Iris pigment epithelial cell (primary cell): ENCODE measurements at places on chromosomes 4 and X.
A peak's percentile ranks its signal among the peaks of the same experiment; 100 is the strongest.

GRCh38 chr4:139676913-139677585 lies 11.4 kb downstream of the MGST2 start:
- DNase-seq: no peak

- peak; percentile 11 for DNase-seq
These were observed 170.3 kb downstream of the MOSPD2 start for GRCh38 chrX:15043538-15043937.

DNA sequence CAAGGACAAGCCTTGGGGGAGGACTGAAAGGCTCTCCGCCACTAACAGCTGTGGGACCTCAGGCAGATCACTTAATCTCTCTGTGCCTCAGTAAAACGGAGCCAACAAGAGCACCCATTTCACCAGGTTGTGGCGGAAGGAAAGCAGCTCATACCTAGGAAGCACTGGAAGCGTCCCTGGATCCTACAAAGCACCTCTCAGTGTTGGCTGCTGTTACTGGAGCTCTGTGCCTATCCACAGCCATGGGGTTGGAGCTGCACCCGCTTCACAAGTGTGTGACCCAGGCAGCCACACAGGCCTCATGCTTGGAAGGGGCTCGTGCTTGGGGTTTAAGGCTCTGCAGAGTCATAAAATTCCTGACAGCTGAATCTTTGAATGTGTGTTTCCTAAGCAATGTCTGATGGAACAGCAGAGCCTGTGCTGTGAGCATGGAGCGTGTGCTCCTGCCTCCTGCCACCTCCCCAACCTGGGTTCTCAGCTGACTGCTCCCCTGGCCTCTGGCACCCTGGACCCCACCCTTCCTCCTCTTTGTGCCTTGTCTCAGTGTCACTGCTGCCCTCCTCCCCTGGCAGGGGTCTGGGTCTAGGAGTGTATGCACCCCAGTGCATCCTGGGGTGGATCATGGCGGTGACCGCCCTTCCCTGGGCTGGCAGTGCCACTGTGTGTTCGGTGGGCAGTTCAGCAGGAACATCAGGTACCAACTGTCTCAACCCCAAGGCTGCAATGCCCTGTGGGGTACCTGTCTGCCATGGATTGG lies 14.4 kb upstream of the MAN2B2 start:
- peak; percentile 72 for DNase-seq

GRCh38 chr4:121199742-121200561 lies 35.8 kb upstream of the TNIP3 start:
- DNase-seq: no peak

DNA sequence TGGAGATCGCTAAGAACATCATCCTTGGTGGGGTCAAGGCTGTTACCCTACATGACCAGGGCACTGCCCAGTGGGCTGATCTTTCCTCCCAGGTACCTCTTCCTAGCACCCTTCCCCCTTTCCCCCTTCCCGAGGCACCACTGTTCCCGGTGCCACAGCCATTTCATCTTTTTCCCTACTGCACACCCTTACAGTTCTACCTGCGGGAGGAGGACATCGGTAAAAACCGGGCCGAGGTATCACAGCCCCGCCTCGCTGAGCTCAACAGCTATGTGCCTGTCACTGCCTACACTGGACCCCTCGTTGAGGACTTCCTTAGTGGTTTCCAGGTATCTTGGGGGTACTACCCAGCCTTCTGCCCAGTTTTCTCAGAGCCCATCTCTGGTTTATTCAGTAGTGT lies 5.7 kb downstream of the UBA1 start:
- DNase-seq: no peak

GRCh38 chr4:161907590-161907955 lies 256.2 kb downstream of the FSTL5 start:
- DNase-seq: no peak

DNA sequence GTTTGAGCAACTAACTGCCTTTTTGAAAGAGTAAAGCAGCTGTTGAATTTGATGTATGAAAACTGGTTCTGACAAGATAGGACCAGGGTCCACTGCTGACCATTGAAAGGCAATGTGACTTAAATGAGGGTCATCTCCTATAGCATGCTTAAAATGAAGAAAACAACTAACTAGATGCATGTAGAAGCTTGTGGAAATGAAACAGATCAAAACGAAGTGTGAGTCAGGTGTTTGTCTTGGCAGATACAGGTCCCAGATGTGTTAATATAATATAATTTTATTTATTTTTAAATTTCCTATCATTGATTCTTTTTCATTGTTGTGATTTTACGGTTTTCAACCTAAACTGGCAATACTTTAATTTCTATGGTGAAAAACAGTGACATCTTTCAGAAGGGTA lies 83.6 kb downstream of the ATOH1 start:
- no peak for DNase-seq

DNA sequence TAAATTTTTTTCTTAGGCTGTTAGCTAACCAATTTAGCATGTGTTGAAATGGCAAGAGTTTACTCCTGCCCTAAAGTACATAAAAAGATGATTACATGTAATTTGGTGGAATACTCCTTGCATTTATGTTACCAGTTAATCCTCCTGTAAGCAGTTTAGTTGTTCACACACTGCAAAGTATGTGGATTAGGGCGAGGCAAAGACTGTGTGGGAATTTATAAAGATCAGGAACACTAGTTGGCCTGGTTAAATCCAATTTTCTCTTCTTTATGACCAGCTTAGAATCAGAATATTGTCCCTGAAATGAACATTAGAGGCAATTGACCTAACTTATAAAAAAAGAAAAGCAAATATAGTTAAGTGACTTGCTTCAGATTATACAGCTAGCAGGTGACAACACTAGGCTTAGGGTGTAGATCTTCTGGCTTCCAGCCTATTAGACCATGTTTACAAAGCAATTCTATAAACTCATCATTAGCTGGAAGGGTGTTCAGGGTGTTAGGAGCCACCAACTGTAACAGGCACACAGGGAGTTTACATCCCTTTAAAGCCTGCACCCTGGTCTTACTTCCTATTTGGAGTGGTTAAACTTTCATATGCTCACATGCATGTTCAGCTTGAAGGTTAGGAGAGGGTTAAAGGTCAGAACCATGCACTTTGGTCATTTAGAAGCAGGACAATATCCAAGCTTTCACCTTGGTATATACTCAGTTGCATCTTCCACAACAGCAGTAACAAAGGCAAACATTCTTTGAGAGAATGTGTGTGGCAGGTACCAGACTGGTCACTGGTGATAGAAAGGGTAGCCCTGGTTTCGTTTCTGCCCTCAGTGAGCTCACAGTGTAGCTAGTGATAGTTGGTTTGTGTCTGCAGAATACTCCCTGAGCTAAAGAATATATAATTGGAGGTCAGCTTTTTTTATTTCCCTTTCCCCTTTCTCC lies 72.6 kb downstream of the GC start:
- no peak for DNase-seq

- DNase-seq: no peak
These were observed 8.6 kb upstream of the INTU start for GRCh38 chr4:127624173-127624572.

- DNase-seq: no peak
These were observed 468.8 kb downstream of the BCOR start for GRCh38 chrX:39629001-39629400.

GRCh38 chr4:22190855-22191254 lies 242.3 kb upstream of the KCNIP4 start:
- peak; percentile 41 for DNase-seq

DNA sequence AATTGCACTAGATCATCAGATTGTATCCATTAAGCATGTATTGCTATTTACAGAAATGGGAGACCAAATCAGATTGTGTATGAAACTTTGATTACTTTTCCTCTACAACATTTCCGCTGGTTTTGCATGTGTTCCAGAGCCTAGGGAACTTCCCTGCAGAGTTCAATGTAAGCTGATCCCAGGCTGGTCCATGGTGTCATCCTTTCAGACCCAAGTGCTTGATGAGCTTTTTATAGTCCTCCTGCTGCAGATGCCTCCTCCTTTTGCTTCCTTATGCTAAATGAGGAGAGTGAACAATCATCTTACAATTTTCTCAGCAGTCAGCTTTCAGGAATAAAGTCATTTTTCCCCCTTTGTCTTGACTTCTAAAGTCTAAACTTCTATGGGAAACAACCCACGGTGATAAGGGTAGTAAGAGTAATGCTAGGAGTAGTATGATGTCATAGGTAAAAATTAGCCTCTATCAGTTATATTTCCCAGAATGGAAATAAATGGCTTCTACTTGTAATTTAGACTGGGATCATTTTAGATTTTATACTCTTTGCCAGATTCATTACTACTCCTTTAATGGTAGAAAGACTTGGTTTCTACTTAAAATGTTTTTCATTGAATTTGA lies 55.1 kb upstream of the SLC4A4 start:
- no peak for DNase-seq

DNA sequence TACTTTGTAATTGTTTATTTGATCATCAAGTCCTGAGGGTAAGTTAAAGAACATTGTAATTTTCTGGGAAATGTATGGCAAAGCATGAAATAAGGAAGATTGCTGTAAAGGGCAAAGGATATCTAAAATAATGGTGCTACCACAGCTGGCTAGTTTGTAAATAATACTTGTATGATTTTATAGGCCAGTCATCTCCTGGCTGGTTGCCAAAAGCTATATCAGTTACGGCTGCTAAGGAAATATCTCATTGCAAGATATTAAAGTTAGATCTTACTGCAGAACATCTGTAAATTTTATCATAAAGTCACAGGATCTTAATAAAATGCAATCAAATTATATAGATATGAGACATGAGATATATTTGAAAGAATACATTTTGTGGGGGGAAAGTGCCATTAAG lies 150.8 kb upstream of the CXCL13 start:
- DNase-seq: peak; percentile 11

DNA sequence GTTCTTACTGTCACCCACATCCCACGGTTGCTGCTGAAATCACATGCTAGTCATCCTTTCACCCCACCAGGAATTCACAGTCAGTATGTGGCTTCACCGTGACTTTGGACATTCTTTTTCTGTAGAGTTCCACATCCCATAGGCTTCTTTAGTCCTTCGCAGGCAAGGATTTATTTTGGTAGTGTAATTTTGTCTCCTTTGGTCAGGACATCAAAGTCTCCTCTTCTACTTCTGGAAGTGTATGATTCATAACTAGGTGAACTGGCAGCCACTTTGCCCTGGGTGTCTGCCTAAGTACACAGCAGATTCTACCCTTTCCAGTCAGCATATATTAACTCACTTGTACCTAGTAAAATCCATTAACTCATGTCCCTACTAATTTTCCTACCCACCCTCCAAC lies 38.3 kb upstream of the MMAA start:
- no peak for DNase-seq

GRCh38 chr4:164488114-164488513 lies 265.8 kb upstream of the SMIM31 start:
- DNase-seq: no peak

- peak; percentile 70 for DNase-seq
These were observed 121.7 kb downstream of the PDS5A start for GRCh38 chr4:39855909-39856512.

DNA sequence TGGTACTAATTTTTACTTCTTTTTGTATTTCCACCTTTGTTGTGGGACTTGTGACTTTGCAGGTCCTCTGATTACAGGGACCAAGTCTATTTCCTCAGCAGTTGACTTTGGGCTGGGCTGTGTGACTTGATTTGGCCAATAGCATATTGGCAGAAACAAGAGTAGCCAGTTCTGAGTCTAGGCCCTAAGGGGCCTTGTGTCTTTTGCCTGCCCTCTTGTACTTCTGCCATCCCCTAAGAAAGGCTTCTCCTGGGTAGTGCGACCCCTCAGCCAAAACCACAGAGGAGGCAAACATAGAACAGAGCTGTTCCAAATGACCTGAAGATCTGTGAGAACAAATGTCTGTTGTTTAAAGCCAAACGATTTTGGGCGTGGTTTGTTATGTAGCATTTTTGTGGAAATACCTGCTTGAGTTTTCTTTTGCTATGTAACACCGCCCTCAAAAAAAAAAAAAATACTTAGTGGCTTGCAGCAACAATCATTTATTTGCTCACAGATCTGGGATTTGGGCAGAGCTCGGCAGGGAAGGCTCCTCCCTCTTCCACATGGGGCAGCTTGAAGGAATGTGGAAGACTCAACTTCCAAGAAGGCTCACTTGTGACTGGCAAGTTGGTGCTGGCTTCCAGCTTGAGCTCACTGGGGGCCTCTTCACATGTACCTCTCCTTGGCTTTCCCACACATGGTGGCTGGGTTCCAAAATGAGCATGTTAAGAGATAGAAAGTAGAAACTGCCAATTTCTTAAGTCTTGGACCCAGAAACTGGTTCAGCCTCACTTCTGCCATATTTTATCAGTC lies 423.0 kb upstream of the CNKSR2 start:
- DNase-seq: no peak
